ENCODE measurements at places on chromosomes 13 and 19.

GRCh38 chr19:56301155-56301554, 13.5 kb downstream of the ZSCAN5A start:
- no peak for DNase-seq

GRCh38 chr19:45701676-45702075, 9.2 kb downstream of the QPCTL start:
- DNase-seq, result no peak

DNA sequence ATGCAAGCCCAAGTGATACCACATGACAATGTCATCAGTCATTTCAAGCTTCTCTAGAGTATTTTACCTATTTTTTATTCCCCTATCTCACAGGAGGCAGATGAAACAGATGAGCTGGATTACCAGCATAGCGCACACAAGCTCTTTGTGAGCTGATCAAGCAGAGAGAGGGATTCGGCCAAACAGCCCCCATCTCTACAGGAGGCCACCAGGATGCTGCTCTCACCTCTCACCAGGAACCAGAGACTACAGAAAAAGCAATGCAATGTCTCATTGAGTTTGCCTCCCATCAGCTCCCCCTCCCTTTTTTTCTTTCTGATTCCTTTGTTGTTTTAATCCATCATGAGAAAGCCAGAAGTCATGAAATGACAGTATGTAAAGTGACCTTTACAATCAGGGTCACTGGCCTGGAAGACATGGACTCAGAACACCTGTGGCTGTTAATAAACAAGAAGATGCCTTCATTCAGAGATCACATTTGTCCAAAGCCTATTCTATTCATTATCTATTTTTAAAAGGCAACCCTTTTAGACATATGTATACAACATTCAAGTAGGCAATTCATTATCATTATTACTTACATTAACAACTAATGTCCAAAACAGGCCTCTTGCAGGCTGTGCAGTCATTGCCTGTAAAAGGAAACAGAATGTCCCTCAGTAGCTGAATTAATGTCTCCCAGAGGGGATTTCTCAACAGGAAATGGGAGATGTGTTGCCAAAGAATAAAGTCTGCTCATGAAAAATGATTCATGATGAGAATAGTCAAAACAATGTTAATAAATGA, 656.6 kb downstream of the TBC1D4 start:
- no peak for DNase-seq

DNA sequence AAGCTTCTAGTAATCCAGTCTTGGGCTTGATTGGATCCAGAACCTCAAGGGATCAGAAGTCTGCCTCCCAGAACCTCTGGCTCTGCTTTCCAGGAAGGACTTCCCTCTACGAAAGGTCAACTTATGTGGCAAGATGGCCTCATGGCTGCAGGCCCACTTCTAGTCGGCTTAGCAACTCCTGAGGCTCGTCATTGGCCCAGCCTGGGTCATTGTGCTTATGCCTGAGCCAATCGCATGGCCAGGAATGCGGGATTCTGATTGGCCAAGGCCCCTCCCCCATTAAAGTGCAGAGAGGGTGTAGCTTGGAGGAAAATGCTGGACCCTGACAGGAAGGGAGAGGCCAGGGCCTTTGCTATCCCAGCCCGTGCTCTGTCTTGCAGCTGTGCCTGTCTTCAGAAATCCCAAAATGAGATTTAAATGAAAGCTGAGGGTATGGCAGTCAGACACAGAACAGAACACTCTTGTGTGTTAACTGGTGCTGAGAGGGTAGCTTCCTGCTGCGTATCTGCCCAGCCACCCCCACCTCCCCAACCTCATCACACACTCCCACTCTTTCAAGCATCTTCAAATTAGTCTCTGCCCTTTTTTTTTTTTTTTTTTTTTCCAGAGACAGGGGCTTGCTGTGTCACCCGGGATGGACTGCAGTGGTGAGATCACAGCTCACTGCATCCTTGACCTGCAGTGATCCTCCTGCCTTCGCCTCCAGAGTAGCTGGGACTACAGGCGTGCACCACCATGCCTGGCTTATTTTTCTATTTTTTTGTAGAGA, 5.5 kb upstream of the CCNE1 start:
- DNase-seq, result no peak

- DNase-seq, result no peak
Observed at GRCh38 chr19:32324631-32325285, 20.7 kb upstream of the ZNF507 start.

GRCh38 chr13:99526549-99526948, 25.3 kb downstream of the TM9SF2 start:
- DNase-seq, result no peak

- no peak for DNase-seq
Observed at GRCh38 chr19:38425810-38426466, at the start of gene RASGRP4. Gene RASGRP4, minus strand, starts transcription at chr19:38426219. Its CDS starts 128 bp downstream, at chr19:38426091.

DNA sequence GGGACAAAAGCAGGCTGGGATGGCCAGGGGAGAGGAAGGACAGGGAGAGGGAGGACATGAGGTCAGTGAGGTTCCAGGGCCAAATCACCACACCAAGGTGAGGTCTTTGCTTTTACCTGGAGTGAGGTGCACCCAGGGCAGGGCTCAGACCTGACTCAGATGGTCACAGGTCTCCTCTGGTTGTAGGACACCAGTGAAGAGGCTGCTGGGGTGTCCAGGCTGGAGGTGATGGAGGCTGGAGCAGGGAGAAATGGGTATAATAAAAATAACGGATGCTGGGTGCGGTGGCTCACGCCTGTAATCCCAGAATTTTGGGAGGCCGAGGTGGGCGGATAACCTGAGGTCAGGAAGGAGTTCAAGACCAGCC, 6.9 kb downstream of the GRAMD1A start:
- DNase-seq, result no peak

DNA sequence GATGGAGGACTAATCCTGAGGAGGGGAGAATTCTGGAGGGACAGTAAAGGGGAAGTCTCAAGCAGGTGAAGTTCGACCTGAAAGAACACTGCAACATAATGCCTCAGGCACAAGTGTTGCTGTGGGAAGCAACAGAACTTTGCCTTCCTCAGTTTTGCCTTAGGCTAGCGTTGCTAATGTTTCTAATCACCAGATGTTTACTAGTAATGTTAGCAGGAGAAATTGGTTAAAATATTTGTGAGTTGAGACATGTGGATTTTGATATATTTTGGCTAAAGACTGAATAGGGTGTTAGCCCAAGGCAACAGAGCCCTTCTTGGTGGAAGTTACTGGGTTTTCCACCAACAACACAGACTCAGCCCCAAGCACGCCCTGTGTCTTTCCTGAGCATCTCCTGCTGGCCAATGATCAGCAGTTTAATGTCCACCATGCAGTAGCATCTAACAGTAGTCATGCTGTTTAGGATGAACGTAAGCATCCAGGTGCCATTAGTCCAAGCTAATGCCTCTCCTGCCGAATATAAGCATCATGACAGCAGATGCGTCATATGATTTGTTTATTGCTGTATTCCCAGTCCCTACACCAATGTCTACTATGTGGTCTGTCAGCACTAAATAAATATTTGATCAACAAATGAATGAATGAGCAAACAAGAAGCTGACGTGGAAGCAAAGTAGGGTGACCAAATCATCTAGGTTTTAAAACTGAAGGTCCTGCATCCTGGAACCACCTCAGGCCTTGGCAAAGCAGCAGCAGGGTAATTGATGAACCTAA, 511.9 kb upstream of the HTR2A start:
- DNase-seq, result no peak

Measured in stimulated activated CD8-positive, alpha-beta memory T cell treated with anti-CD3 and anti-CD28 coated beads, Interleukin-4, amount 100 ng/mL, for 4 hours (primary cell).